ENCODE measurements at places on chromosomes 12 and 14.
A peak's percentile ranks its signal among the peaks of the same experiment; 100 is the strongest.

DNA sequence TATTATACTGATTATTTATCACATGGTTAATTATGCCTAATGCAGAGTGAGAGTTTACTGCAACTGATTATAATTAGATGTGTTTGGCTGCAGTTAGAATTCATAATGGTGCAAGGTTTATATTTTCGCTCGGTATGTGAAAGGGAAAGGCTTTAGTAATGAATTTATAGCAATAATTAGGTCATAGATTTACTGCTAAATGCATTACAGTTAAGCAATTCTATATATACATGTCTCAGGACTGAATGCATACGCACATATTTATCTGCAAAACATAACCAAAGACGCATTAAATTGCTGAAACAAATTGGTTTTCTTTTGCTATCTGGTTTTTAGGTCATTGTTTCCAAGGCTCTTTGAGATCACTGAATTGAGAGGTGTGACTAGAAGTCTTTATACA is 428.1 kb upstream of the PDE3A start:
- no peak for DNase-seq

GRCh38 chr14:89330236-89331002 is 86.6 kb downstream of the FOXN3 start:
- no peak for DNase-seq

- no peak for DNase-seq
These were observed 34.0 kb upstream of the NFYB start for GRCh38 chr12:104171785-104172569.

DNA sequence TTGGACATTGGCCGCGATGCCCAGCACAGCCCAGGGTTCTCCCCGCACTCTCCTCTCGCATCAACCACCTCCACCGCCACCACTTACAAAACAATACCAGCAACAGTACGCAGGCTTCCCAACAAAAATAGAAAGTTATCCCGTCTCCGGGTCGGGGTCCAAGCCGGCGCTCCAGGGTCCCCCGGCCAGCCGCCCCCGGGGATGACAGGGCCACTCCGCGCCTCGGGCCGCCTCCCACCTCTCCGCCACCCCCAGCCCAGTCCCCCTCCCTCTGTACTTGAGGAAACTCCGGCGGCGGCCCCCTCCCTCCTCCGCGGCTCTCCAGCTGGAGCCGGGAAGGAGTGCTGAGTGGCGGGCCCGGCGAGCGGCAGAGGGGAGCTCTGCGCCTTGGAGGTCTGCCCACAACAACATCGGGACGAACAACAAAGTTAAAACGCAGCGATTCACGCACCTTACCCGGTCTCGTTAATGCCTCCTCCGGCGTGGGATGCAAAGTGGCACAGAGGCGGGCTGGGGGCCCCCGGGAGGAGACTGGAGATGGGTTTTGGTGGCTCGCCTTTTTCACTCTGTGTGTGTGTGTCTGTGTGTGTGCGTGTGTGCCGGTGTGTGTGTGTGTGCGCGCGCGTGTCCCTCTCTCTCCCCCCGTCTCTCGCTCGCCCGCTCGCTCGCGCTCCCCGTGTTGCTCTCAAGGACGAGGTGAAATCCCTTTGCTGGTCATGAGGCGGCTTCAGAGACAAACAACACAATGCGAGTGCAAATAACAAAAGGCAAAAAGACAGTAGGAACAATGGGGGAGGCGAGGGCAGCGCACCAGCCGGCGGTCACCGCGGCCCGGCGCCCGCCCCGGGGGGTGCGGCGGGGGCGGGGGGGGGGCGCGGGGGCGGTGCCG is 386.8 kb downstream of the BCAT1 start:
- DNase-seq = peak; percentile 47

DNA sequence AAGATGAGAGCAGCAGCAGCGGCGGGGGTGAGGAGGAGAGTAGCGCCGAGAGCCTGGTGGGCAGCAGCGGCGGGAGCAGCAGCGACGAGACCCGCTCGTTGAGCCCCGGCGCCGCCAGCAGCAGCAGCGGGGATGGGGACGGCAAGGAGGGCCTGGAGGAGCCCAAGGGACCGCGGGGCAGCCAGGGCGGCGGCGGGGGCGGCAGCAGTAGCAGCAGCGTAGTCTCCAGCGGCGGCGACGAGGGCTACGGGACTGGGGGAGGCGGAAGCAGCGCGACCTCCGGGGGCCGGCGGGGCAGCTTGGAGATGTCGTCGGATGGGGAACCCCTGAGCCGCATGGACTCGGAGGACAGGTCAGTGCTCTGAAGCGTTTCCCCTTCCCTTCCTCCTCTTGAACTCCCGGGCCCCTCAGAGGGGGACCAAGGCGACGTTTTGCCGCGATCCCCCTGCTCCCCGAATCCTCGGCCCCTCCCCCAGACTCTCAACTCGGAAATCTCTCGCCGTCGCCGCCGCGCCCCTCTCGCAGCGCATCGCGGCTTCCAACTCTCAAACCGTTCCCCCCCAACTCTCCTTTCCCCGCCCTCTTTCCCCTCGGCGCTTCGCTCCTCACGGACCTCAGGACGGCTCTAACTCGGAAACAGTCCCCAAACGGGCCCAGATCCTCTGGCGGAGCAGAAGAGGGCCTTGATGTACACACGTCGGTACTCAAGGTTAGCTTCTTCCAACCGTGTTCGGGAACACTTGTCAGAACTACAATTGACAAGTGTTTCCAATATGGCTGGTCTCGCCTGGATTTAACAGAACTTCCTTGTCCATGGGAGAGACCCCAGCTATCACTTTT is 947 bp downstream of the AEBP2 start:
- peak; percentile 67 for DNase-seq

DNA sequence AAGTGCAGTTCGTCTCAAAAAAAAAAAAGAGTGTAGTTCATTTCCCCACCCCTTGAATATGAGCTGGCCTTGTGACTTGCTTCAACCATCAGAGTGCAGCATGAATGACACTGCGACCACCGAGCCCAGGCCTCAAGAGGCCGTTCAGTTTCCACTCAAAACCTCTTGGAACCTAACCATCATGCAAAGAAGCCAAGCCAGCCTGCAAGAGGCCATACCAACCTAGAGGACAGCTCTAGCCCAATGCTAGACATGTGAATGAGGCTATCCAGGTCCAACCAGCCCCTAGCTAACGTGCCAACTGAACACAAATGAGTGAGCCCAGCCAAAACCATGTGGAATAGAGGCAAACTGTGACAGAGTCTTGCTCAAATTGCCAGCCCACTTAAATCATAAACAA is 29.7 kb downstream of the R3HDM2 start:
- no peak for DNase-seq

DNA sequence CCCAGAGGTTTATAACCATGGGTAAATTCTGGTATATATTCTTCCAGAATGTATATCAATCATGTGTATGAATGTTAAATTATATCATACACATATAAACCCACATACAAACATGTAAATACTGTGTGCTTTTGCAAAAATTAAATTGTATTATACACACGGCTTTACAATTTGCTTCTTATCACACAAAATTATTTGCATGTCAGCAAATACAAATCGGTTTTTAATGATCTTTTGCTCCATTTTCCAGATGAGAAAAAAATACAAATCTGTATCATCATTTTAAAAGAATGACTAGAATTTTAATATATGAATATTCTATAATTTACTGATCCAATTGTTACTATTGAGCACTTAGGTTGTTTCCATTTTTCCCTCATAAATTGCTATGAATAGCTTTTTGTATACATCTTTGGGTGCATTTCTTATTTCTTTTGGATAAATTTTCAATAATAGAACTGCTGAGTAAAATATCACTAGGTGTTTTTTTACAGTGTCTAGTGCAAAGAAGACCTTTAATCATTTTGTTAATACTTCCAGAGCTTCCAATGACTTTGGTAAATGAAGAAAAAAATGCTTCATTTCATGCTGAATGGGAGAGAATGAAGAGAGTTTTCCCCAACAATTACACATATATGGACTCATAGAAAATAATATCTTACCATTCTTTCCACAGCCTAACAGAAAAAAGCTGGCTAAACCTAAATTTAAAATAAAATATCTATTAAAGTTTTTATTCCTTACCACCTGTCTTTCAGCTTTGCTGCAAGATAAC is 3.5 kb downstream of the LYZ start:
- DNase-seq = no peak

DNA sequence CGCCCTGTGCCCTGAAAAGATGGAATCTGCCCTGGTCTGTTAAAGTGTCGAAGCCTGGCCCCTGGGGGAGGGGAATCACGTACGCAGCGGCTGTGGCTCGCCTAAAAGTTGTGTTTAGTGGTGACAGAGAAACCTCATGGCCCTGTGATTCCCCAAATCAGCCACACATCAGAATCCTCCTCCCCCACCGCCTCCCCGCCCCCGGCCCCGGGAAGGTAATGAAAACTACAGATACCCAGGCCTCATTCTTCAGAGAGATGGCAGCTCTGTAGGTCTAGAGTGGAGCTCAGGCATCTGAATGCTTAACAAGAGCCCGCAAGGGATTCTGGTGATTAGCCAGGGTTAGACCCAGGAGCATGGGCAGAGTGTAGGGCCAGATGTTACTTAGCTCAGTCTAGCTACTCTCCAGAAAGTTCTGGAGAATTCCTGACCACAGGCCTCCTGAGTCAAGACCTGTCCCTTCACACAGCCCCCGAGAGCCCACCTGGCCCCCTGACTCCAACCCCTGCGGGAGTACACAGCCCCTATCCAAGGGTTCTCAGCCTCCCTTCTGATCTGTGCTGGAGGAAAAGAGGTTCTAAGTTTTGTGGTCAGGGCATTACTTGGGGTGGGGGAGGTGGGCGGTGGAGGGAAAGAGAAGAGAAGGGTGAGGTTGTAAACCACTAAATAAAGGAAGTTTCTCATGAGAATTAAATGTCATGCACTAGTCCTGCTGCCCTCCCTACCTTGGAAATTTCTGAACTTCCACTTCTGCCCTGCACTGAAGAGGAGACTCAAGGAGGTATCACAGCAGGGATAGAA is 114.8 kb downstream of the PLXNC1 start:
- no peak for DNase-seq

GRCh38 chr12:58007875-58008274 is 66.5 kb downstream of the ATP23 start:
- DNase-seq = no peak

DNA sequence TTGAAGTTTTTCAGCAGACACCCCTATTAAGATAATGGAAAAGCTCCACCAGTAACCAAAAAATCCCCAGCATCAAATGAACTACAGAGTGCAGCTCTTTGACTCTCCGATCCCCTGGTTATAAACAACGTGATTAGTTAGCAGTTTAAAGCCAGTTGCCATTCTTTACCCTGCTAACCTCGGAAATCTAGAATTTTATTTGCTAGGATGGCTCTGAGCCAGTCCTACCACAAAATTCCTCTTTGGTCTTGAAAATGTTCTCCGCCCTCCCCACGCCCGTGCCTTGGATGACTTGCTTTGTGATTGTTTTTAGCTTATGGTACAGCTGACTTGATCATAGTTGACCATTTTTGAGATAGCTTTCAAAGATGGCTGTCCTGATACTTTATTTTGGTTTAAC is 1.2 kb downstream of the KLHDC2 start:
- DNase-seq = no peak

GRCh38 chr14:20662968-20663732 is 21.2 kb upstream of the RNASE4 start:
- peak; percentile 63 for DNase-seq

DNA sequence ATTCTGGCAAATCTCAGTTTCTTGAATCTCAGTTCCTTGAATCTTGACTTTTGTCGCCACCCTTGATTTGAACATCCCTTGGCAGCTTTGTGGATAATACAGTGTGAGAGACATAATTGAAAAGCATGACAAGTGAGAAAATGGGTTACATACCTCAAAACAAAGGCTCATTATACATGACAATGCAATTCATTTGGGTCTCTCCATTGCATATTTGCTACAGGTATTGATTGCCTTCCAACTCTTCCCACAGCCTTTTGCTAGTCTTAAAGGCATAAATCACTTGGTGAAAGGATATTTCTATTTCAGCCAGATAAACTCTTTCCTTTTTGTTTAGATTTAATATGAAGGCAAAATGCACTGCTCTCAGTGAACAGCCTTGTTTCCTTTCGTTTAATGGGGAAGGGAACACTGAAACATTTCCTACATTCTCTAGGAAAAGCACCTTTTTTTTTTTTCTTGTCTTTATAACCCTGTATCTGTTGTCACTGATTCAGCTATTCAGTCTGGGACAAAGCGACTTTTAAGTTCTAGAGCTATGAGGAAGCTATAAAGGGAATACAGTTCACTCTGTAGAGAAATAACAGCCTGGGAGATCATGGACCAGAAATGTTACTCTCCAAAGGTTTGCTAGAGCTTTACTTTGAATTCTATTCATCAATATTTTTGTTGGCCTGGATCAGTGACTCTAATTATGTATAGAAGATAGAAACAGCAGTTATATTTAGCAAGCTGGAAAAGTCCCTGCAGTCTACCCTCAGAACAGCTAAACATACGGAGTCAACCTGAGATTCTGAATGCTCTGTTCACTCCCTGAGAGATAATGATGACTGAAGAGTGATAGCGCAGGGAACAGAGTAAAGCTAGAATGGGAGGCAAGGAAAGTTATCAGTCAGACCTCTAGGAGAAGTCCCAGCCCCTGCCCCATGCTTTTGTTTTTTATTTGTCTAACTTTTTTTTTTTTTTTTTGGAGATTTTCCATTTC is 311.4 kb downstream of the RGS6 start:
- no peak for DNase-seq

- DNase-seq = no peak
These were observed 5.1 kb downstream of the ANKRD9 start for GRCh38 chr14:102504328-102504999.

DNA sequence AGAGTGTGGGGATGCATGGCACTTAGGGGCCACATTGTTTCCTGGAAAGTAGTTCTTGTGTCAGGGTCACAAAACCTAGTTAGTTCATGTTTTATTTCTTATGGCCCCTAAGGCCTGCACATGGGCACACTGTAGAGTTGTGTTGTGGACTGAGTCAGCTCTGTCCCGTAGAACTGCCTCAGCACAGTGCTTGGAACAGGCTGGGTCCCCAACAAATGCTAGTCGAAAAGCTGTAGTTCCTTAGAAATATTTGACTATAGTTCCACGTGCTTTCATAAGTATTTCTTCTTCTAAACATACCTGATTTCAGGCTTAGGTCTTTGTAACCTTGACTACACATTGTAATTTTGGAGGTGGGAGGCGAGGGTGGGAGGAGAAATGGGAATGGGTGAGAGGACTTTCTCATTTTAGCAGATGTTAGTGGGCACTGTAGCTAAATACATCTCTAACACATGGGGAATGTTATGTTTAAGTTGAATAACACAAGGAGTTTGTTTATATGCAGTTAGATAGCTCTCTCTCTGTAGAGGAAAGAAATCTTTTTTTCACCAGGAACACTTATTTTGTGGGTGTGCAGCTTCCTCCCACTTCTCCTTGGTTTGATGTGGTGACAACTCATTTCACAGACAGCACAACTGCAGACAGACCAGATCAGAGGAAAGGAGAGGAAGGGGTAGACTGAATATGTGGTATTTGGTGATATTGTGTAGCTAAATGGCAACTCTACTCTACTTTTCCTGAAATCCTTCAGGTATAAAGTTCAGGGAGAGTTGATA is 39.5 kb upstream of the DACT1 start:
- no peak for DNase-seq

Data from dermis blood vessel endothelial cell (primary cell).